ENCODE measurements at places on chromosomes 11 and 22. TPM values are rescaled to one million over a fixed set of nuclear protein-coding genes. Genes with fewer than 3 reads are reported as not detected.

Gene OR8G5
- not detected for total RNA-seq

Gene CCDC81
- total RNA-seq = 10.5 TPM

Gene JAM3
- total RNA-seq = 21.6 TPM

Gene BCO2
- 8.5 TPM for total RNA-seq

Measured in upper lobe of left lung (tissue), 6 donors.